Epithelial cell of umbilical artery (primary cell): ENCODE measurements at places on chromosomes 11 and 22. TPM values are rescaled to one million over a fixed set of nuclear protein-coding genes. Genes with fewer than 3 reads are reported as not detected.

Gene SEC14L2
- 20.4 and 30.2 TPM in 2 replicates for total RNA-seq

Gene CD3G
- total RNA-seq: not detected in 2 replicates

Gene PLCB3
- total RNA-seq: 51.3 and 68.1 TPM in 2 replicates

Gene TH
- total RNA-seq: not detected in 2 replicates

Gene ACR
- total RNA-seq: not detected in 2 replicates

Gene MS4A7
- not detected in 2 replicates for total RNA-seq

Gene SLC6A5
- total RNA-seq: not detected in 2 replicates

Gene MS4A12
- not detected in 2 replicates for total RNA-seq

Gene B3GAT1
- under 0.01 TPM in 2 replicates for total RNA-seq

Gene RABL2B
- total RNA-seq: 2.6 and 4.1 TPM in 2 replicates

Gene TRPT1
- total RNA-seq: 22.6 and 63.7 TPM in 2 replicates

Gene TYR
- total RNA-seq: not detected in 2 replicates

Gene DRG1
- 105 and 131 TPM in 2 replicates for total RNA-seq

Gene MS4A3
- not detected in 2 replicates for total RNA-seq

Gene PKNOX2
- total RNA-seq: under 0.01 TPM in 1 of 2 replicates, not detected in the other

Gene ARSA
- 10.2 and 10.7 TPM in 2 replicates for total RNA-seq

Gene OR4C12
- total RNA-seq: not detected in 2 replicates

Gene KDM4D
- total RNA-seq: 0.32 and 0.46 TPM in 2 replicates

Gene DAGLA
- total RNA-seq: 0.46 and 0.65 TPM in 2 replicates

Gene IRAG1
- under 0.01 and 0.46 TPM in 2 replicates for total RNA-seq

Gene TECTA
- total RNA-seq: under 0.01 and 0.15 TPM in 2 replicates

Gene DSCAML1
- total RNA-seq: not detected in 2 replicates

Gene TIGD3
- total RNA-seq: 0.32 TPM in 1 of 2 replicates, not detected in the other

Gene RIC3
- not detected in 2 replicates for total RNA-seq

Gene FREY1
- total RNA-seq: 0.65 and 1.7 TPM in 2 replicates

Gene C22orf31
- total RNA-seq: not detected in 2 replicates

Gene INTS4
- total RNA-seq: 34.4 and 44.5 TPM in 2 replicates

Gene TBRG1
- total RNA-seq: 15.0 and 16.9 TPM in 2 replicates

Gene OR5B21
- total RNA-seq: not detected in 2 replicates

Gene ZNF280B
- total RNA-seq: 0.97 and 1.4 TPM in 2 replicates

Gene OR2AG1
- not detected in 2 replicates for total RNA-seq

Gene PIWIL4
- total RNA-seq: 0.32 and 0.76 TPM in 2 replicates

Gene LRRC10B
- not detected in 2 replicates for total RNA-seq

Gene CADM1
- total RNA-seq: 13.3 and 20.8 TPM in 2 replicates

Gene DGCR8
- total RNA-seq: 24.8 and 26.0 TPM in 2 replicates

Gene MCHR1
- not detected in 2 replicates for total RNA-seq

Gene FTH1
- 339 and 510 TPM in 2 replicates for total RNA-seq

Gene NXPE2
- 0.15 TPM in 1 of 2 replicates, not detected in the other for total RNA-seq

Gene RAG2
- total RNA-seq: not detected in 2 replicates

Gene SCUBE1
- total RNA-seq: under 0.01 TPM in 1 of 2 replicates, not detected in the other

Gene PAK1
- total RNA-seq: 3.9 and 5.0 TPM in 2 replicates

Gene F2
- not detected in 2 replicates for total RNA-seq

Gene GAS2
- 1.6 and 2.3 TPM in 2 replicates for total RNA-seq
